ENCODE measurements at places on chromosomes 1 and 21.

DNA sequence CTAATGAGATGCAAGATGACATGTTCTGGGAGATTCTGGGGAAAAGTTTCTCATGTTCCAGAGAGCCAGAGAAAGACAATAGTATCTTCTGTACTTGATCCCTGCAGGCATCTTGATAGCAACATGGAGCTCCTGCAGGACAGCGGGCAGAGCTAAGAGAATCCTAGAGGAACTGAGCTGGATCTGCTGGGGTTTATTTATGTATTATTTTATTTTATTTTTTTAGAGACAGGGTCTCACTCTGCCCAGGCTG, 22.7 kb upstream of the SCAF4 start:
- no peak for DNase-seq

- no peak for DNase-seq
These were observed 25.0 kb downstream of the MCOLN2 start for GRCh38 chr1:84971957-84972356.

DNA sequence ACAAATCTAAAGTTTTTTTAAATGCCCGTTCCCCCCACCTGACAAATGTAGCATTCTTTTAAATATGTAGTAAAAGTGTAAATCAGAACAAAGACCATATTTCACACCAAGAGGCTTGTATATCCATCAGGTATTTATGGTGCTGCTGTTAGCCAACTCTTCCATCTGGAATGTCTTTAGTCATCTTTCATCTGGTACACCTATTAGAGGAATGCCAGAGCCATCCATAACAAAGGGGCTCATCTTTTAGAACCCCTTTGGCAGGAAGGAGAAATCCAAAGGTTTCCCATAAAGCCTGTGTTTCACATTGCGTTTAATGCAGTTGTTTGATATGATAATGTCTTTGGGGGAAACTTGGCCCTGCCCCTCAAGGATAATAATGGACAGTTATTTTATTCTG, 79.3 kb upstream of the C1orf87 start:
- no peak for DNase-seq

GRCh38 chr1:31368611-31369107, 4.2 kb downstream of the FABP3 start:
- DNase-seq = no peak

DNA sequence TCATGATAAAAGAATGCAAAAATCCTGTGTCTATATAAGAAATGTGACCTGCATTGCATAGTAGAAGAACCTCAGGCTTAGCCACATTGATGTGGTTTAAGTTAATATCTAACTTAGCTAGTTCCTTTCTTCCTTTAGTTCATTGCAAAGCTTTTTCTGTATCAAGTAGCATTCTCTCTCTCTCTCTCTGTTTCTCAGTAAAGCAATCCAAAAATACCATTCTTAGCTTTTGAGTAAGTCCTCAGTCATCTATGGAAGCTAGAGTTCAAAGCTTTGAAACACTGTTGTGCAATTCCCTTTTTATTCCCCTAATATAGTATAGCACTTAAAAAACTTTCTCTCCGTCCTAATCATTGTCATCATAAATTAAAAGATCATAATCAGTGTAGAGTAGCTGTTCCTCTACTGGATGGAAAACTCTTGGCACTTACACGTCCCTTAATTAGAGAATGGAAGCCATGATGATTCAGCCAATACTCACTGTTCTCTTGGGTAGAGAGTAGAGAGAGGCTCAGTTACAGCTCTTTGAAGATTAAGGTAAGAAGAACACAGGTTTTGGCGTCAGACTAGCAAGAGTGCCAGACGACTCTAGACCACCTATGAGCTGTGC, 350.3 kb upstream of the LYPLAL1 start:
- no peak for DNase-seq

DNA sequence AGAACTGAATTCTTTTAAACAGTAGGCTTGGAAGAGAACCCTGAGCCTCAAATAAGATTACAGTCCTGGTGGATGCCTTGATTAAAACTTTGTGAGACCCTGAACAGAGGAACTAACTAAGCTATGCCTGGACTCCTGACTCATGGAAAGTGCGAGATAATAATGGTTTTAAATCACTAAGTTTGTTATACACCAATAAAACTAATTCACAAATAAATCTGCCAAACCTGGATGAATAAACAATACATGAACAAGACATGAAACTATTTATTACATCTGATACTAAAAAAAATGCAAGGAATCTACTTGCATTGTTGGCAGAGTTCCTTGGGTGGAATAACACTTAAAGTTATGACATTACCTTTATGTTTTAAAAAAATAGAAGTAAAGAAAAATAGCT, 118.4 kb downstream of the PIGK start:
- DNase-seq = no peak

- no peak for DNase-seq
These were observed 247.6 kb upstream of the SGIP1 start for GRCh38 chr1:66286307-66286706.

DNA sequence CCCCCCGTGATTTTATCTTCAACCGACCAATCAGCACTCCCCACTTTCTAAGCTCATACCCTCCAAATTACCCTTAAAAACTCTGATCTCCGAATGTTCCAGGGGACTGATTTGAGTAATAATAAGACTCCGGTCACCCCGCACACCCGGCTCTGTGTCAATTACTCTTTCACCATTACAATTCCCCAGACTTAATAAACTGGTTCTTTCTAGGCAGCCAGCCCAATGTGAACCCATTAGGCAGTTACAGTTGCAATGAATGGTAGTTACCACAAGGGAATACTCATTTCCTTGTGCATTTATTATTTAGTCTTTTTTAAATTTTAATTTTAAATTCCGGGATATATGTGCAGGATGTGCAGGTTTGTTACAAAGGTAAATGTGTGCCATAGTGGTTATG, 177.9 kb downstream of the HFM1 start:
- DNase-seq = no peak

- no peak for DNase-seq
These were observed 76.8 kb downstream of the KCNJ15 start for GRCh38 chr21:38333301-38334272.

DNA sequence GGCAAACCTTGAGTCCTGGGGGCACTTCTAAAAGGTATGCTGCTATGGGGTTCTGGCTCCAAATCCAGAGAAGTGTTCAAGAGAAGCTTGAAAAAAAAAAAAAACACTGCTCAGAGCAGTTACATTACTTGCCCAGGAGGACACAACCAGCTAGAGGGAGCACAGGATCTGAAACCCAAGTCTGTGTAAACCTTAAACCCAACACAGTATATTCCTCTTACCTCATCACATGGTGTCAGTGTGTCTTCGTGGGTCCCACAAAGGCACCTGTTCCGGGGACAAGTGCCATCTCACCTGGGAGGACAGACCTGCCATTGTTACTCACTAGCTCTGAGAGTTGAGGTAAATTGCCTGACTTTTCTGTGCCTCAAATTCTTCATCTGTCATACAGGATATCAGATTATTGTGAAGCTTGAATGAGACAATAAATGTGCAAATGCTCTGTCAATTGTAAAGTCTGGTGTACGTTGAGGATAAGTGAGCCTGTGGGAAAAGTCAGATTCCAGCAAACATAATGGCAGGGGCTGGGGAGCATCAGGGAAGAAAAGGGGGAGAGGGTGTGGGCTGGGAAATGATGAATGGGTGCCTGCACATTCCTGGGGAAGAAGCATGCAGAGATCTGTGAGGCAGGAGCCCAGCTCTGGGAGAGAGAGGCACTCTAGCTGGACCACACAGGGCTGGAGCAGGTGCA, 170.4 kb upstream of the ZC3H12A start:
- no peak for DNase-seq

- DNase-seq = no peak
These were observed 217.0 kb downstream of the RWDD3 start for GRCh38 chr1:95451054-95451453.

DNA sequence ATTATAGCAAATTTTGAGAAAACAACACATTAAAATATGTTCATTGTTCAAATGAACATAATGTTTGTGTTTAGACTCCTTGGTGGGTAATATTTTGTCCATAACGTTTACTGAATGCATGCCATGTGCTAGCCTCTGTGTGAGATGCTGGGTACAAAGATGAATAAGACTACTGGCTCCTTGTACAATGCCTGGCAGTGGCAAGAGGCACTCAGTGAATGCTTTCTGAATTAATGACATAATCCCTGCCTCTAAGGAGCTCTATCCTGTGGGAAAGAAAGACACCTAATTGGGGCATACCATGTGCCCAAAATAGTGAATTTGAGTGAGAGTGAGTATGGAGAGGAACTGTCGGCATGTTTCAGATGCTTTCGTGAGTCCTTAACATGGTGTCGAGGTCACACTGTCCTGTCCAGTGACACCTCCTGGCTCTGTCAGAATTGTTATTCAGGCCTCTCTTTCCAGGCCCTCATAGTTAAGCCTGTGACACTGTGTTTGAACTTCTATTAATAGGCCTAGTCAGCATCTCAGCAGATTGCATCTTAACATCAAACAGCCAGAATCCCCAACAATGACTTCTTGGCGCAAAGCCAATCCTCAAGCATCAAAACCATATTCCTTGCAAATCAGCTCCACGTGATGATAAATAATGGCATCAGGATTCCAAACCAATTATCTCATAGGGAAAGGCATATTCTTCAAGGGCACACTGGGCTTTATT, 32.8 kb upstream of the S1PR1 start:
- DNase-seq = peak; percentile 31

DNA sequence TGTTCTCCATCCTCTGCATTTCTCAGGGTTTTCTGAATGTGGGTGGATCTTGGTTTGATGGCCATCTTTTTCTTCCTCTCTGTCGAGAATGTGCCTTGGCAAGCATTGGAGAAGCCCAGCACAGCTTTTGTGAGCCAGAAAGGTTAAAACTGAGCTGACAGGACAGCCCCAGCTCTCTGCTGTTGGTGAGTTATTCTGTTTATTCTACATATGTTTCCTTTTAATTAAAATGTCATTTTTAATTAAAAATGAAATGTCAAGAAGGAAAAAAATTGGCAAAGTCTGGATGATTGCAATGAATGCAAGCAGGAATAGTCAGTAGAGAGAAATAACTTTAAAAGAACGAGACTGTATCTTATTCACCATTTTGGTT, 325.8 kb downstream of the PTBP2 start:
- peak; percentile 6 for DNase-seq

DNA sequence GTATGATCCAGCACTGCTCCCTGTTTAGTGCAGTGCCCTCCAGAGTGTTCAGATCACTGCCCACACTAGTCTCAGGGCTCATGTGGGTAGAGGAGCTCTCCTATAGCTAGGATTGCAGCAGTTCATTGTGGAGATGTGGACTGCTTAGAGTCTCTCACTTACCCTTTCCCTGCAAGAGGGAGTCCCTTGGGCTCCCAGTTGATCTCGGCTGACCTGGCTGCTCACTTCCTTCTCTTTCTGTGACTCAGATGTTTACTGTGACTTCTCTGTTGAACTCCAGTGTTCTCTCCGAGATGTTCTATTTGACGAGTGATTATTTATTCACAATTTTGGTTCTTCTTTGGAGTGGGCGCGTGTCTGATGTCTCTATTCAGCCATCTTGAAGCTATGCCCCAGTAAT, 141.9 kb downstream of the PTBP2 start:
- no peak for DNase-seq

DNA sequence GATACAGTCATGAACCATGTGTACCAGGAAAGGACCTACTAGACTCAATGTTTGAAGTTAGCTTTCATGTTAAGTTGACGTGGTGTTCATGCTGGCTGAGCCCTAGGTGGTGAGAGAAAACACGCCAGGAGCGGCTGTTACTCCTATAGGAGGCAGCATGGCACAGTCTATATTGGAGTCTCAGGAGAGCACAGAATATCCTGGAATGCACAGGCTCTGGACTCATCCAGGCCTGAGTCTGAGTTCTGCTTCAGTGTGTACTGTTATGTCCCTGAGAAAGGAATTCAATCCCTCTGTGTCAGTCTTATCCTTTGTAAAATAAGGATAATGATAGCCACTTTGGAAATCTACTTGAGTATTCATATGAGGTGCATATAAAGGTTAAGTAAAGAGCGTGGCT, 41.2 kb downstream of the DPT start:
- DNase-seq = no peak

DNA sequence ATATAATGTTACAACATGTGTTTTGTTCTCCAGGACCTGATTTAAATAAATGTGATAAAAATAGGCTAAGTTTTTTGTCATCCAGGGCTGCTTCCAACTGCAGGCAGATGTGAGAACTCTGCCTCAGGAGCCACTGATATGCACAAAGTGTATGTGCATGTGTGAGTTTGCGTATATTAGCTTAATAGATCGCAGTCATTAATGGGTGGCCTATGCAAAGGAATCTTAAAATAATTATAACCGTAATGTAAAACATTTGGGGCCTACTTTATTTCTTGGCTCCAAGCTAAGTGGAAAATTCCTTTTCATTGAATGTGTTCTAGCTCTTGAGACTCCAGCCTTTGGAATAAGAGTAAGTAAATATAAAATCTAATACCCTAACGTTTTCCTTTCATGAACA, 16.8 kb downstream of the DHX9 start:
- no peak for DNase-seq

- peak; percentile 63 for DNase-seq
These were observed 20.9 kb downstream of the SLC1A7 start for GRCh38 chr1:53121319-53122172.

GRCh38 chr1:218983433-218983832, 190.2 kb upstream of the LYPLAL1 start:
- DNase-seq = no peak

DNA sequence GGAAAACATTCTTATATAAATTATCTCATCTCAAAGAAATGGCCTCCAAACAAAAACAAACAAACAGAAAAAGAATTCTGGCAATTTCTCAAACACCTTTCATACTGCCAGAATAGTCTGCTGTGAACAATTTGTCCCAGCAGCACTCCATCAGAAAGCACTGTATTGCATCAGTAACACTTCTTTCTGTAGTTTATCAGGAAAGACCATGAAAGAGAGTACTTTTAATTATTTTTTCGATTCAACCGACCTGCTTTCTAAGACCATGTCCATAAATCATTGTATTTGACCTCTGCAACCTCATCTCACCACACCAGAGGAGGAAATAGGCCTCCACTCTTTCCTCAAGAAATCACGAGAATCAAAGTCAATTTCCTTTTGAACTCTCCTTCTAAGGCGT, 1579.9 kb downstream of the MRPL39 start:
- no peak for DNase-seq

- DNase-seq = no peak
These were observed 20.7 kb upstream of the RGS1 start for GRCh38 chr1:192554904-192555303.

GRCh38 chr1:211517006-211517405, 25.0 kb upstream of the RD3 start:
- DNase-seq = no peak

DNA sequence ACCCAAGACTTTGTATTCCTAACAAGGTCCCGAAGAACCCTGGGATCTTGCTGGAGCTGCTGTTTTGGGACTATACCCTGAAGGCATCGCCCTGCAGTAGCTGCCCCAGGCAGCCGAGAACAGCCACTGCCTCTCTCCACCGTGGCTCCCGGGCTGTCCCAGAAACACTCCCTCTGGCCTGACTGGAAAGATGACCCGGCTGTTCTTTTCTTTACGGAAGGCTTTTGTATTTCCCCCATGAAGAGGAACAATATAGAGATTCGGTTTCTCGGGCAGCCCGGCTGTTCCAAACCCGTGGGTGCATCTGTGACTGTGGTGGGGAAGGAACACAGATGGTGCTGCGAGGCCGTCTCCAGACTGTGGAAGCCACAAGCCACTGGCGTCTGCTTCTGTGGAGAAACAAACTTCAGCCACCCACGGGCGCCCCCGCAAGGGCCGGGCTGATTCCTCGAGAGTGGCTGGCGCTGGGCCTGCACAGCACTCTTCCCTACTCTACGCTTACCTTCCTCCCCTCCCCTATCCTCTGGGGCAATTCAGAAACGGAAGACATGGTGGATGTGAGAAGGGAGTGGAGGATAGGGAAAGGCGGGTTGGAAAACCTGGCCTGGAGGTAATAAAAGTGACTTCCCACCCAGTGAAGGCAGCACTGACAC, 33.7 kb upstream of the VASH2 start:
- DNase-seq = peak; percentile 65
